ENCODE measurements at places on chromosomes 12 and 14.

DNA sequence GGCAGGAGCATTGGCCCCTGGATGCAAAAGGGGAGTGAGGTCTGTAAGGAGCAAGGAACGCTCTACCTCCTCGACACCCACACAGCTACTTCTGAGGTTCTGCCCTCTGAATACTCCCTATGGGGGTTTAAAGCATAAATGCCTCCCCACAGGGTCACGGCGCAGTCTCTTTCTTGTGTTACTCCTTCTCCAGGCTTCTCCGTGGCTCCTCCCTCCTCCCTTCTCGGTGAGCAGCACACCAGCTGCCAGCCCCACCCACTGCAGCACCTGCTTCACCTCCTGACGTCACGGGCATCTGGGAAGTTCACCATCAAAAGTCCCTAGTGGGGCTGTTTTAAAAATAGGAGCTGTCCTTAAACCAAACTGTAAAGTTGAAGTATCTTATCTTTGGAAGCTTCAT, 67.3 kb downstream of the SPTB start:
- no peak for DNase-seq

GRCh38 chr12:116672842-116673516, 64.9 kb downstream of the SPRING1 start:
- DNase-seq = no peak

- no peak for DNase-seq
Measured at GRCh38 chr14:75886636-75887348, 95.0 kb downstream of the TGFB3 start.

GRCh38 chr12:3523058-3523457, 32.1 kb downstream of the PRMT8 start:
- DNase-seq = peak; percentile 56

- no peak for DNase-seq
Measured at GRCh38 chr12:72790273-72790672, 518.1 kb downstream of the TRHDE start.

- DNase-seq = no peak
Measured at GRCh38 chr14:94465042-94465441, 11.0 kb downstream of the SERPINA9 start.

All from SK-N-MC (cell line).